ENCODE measurements at places on chromosomes 6 and 20. TPM values are rescaled to one million over a fixed set of nuclear protein-coding genes. Genes with fewer than 3 reads are reported as not detected.

GRCh38 chr6:150343434-150343833, 25.4 kb upstream of the IYD start:
- no peak for DNase-seq

GRCh38 chr20:22576273-22576672, 8.1 kb downstream of the FOXA2 start:
- no peak for DNase-seq

Gene BTN1A1
- not detected for total RNA-seq

- DNase-seq: no peak
Observed at GRCh38 chr20:4043796-4044195, 28.4 kb upstream of the RNF24 start.

Gene ZSCAN31
- total RNA-seq: 9.9 TPM

- no peak for DNase-seq
Observed at GRCh38 chr6:19362396-19362795, 474.8 kb upstream of the ID4 start.

GRCh38 chr6:117444600-117444999, 18.9 kb upstream of the ROS1 start:
- no peak for DNase-seq

- no peak for DNase-seq
Observed at GRCh38 chr20:7601431-7601830, 338.8 kb downstream of the HAO1 start.

DNA sequence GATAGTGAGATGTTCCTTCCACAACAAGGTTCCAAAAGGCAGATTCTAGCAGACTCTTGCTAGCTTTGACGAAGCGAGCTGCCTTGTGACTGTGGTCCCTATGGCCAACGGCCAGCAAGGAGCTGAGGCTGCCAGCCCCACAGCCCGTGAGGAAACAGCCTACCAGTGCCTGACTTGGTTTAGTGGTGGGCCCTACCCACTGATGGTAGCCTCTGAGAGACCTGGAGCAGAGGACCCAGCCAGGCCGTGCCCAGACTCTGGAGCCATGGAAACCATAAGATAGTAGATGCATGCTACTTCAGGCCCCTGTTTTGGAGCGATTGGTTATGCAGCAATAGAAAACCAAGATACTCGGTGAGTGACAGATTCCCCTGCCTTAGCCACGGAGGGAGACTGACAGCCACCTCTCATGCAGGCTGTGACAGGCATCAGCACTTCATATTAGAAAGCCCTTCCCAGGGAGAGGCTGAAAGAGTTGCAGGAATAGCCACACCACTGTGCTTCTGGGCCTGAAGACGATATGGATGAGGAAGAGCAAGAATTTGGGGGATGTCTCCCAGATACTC, 19.2 kb downstream of the PSMG4 start:
- DNase-seq: no peak

All from heart left ventricle (tissue), 16 donors.